Jurkat, Clone E6-1 (cell line): ENCODE measurements at places on chromosomes 2 and 18.

DNA sequence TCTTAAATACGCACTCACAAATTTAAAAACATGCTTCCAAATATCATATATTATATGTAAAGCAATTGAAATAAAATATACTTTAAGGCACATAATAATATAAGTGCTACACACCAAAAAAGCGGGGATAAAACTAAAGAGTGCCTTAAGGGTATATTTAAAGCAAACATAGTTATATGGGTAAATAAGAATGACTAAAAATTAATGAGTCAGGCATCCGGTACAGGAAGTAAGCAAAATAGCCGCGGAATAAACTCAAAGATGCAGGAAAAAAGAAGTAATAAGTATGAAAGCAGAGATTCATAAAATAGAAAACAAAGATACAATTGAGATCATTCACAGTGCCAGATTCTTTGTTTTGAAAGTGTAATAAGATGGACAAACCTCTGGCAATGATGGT lies 503.5 kb upstream of the SOX11 start:
- DNase-seq: no peak

DNA sequence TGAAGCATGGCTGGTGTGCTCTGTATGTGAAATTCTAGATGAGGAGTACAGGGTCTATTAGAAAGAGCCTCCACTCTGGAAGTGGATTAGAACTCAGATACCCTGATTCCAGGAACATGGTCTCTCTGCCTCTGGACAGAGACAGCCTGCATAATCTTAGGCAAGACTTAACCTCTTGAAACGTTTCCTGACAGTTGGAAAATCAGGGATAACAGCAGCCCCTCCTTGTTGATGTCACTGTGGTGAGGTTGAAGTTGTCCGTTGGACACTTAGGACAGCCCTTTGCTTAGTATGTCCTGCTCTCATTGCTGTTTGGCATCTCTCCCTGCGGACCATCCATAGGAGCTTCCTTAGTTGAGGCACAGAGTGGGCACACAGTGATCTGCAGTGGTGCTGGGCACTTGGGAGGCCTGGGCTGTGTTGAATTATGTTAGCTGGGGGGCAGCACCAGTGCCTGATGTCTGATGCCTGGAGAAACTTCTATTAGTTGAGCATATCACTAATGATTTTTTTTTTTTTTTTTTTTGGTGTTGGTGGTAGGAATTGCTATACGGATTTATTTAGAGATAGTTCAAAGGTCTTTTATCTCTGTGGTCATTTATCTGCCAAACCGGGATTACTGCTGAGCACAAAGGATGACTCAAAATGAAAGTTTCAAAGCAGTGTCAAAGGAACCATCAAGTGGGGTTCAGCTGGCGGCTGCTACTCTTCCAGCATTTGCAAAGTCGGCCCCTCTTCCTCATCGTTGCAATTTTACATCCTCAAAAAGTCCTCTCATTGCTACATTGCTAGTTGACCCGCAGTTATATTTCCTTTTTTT lies 28.8 kb downstream of the SETBP1 start:
- DNase-seq: no peak

- DNase-seq: no peak
These were observed 101.6 kb upstream of the ITPRID2 start for GRCh38 chr2:181789827-181790448.

- peak; percentile 61 for DNase-seq
These were observed 46.2 kb upstream of the MGAT5 start for GRCh38 chr2:134207589-134208209.

DNA sequence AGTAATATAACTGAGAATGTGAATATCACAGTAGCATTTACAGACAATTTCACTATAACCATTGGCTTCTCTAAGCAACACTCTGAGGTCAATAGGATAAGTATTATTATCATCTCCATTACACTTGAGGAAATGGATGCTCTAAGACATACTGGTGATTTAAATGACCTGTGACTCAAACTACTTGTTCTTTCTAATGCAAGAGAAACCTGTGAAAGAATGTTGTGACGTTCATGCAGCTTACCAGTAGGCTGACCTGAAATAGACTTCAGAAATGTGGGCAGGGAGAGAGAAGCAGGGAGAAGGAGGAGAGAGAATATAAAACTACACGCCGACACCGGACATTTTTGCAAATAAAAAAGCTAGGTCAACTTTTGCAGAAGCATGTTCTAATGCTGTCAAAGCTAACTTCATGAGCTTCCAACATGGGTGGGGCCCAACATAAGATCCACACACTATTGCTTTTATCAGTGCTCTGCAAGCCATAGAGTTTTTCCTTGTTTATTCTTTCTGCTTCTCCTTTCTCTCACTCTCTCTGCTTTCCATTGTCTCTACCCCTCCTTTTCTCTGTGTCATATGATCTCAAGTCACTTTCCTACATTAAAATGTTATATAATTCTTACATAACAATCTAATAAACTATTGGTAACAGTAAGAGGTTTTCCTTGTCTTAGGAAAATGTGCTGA lies 217.6 kb upstream of the FN1 start:
- DNase-seq: no peak

- DNase-seq: peak; percentile 30
These were observed 604 bp downstream of the RALBP1 start for GRCh38 chr18:9475643-9476591.

- peak; percentile 21 for DNase-seq
These were observed 54.8 kb downstream of the RAPGEF4 start for GRCh38 chr2:172790404-172790803.

DNA sequence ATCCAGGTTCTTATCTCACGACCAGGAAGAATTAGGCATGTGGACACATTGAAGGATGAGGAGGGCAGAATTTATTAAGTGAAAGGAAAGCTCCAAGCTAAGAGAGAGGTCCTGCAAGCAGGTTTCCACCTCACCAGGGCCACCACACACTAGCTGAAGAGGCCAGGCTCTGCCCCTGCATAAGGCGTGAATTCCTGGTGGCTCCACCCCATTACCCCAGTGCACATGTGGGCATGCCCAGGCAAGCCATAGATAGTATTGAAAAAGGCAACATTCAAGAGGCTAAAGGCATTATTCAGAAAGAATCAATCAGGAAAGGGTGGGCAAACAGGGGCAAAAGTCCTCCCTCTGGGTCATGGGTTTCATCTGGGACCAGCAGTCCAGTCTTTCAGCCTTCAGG lies 30.9 kb upstream of the GRP start:
- DNase-seq: no peak

GRCh38 chr2:240395448-240395847 lies 40.0 kb upstream of the GPC1 start:
- DNase-seq: no peak

DNA sequence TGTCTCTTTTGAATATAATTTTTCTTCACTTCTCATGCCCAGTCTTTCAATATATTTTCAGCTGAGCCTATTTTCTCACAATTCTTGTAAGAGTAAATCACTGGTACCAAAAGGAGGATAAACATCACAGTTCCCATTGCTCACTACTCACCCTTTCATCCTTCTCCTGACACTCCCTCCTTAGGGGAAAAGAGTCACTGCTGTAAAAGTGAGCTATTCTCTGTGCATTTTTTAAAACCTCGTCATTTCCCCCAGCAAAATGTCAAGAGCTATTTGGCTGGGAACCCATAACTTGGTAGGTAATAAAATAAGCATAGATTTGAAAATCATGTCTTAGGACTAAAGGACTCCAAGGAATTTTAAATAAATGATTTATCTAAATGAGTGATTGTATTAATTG lies 340.1 kb upstream of the GYPC start:
- DNase-seq: no peak

DNA sequence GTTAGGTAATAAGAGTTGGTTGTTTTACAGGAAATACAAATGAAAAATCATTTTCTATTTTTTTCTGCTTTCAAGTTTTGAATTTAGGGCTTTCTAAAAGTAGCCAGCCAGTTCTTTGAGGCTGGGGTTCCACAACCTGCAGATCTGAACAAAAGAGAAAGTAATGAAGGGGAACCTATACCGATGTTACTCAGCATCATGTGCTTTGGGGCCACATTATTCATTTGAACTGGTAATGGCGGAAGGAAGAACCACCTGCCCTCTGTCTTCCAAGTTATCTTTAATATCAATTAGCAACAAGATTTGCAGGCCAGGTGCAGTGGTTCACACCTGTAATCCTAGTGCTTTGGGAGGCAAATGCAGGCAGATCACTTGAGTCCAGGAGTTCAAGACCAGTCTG lies 12.9 kb upstream of the MRO start:
- no peak for DNase-seq

- DNase-seq: no peak
These were observed 109.1 kb downstream of the CPO start for GRCh38 chr2:207048416-207048815.

- DNase-seq: no peak
These were observed 27.7 kb downstream of the SMAD7 start for GRCh38 chr18:48922801-48923730.

- DNase-seq: no peak
These were observed 300.9 kb downstream of the CYP26B1 start for GRCh38 chr2:71846669-71847291.

GRCh38 chr2:166513952-166514351 lies 19.9 kb upstream of the SCN7A start:
- DNase-seq: no peak

- DNase-seq: no peak
These were observed 568 bp downstream of the RAB31 start for GRCh38 chr18:9708434-9709303.

DNA sequence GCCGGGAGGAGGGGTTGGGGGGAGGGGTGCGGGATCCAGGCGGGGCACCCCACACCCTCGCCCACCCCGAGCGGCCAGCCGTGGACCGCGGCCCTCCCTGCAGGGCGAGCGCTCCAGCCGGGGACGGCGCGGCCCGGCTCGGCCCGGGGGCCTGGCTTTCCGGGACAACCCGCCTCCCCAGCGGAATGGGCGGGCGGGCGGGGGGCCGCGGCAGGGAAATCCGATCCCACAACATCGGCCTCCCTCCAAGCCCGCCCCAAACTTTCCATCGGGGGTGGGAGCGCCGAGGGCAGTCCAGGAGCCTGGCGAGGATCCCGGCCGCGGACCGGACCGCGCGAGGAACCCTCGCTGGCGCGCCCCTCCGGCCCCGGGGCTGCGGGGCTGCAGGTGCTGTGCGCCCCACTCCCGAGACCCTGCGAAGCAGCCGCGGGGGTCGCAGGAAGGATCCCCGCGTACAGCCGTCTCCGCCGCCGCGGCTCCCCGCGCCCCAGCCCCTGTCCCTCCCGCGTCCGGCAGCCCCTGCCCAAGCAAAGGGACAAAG lies 529 bp downstream of the SEMA4C start:
- DNase-seq: no peak

GRCh38 chr2:224029876-224030275 lies 9.2 kb downstream of the SERPINE2 start:
- DNase-seq: no peak

- no peak for DNase-seq
These were observed 108.9 kb downstream of the INSIG2 start for GRCh38 chr2:118197011-118197675.

- no peak for DNase-seq
These were observed 34.6 kb downstream of the DYTN start for GRCh38 chr2:206683546-206683945.

- DNase-seq: no peak
These were observed 754.6 kb upstream of the SOX11 start for GRCh38 chr2:4937550-4937949.

DNA sequence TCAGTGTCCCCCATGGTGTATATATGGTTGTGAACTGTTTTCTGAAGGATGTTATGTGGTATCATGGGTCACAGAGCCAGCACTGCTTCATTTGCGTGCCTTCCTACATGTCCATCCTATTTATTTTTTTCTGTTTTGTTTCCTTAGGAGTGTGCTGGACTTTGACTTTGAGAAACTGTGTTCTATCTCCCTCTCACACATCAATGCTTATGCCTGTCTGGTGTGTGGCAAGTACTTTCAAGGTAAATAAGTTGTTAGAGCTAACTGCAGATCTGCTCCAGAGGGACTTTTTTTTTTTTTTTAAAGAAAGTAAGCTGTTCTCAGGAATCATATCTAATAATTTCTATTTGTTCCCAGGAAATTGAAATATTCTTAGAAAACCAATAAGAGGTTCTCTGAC lies 5.4 kb downstream of the USP39 start:
- no peak for DNase-seq

DNA sequence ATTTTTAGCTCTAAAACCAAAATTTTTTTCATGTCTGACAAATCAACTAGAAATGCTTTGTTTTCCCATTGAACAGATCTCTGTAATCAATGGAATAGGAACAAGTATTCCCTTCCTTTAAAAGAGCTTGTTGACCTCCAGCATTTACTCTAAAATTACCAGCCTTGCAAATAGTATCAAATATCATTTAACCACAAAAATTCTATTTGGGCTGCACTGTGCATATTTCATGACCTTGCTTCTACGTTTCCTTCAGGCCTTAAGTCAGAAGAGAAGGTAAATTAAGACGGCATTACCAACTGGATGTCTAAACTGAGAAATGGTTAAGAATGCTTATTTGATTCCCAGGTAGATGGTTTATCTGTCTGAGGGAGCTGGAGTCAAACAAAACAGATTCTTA lies 33.3 kb upstream of the NRXN1 start:
- DNase-seq: no peak

DNA sequence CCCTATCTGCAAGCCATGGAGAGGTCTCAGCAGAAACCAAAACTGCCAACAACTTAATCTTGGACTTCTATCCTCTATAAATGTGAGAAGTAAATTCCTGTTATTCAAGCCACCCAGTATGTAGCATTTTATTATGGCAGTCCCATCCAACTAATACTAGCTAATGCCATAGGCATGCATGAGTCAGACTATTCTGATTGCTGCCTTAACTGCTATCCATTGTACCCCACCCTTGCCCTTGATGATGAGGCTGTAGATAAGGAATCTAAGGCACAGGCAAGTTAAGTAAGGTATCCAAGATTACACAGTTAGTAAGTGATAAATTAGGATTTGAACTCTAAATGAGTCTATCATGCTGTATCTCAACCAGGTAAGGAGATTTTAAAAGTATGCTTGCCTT lies 223.0 kb downstream of the UBE2E3 start:
- DNase-seq: no peak

GRCh38 chr2:33221046-33221784 lies 255.2 kb upstream of the RASGRP3 start:
- DNase-seq: no peak

DNA sequence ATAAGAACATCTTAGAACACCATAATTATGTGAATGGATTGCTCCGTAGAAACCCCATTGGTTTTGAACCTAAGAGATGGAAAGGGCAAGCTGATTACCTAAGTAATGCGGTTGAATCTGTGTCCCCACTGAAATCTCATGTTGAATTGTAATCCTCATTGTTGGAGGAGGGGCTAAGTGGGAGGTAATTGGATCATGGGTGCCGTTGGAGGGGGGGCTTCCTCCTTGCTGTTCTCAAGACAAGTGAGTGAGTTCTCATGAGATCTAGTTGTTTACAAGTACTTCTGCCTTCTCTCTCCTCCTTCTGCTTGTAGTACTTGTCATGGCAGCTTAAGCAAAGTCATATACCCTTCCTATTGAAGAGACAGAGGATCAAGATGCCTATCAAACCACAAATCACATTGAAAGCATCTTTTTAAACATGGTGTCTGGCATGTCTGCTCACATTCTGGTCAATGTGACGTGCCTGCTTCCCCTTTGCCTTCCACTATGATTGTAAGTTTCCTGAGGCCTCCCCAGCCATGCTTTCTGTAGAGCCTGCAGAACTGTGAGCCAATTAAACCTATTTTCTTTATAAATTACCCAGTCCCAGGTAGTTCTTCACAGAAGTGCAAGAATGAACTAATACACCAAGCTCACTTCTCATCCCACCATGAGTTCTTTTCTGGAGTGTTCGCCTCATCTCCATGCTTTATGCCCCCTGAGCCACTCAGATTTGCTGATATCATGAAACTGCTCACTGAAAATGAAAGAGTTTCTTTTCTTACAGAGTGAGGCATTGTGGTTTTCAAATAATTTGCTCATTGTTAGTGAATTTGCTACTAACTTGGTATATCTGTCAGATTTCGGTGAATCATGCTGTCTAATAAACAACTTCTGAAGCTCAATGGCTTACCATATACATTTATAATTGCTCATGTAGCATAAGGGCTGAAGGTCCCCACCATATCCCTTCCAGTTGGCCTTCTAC lies 23.6 kb downstream of the KCNE4 start:
- DNase-seq: no peak
